Thyroid gland (tissue), 4 donors: ENCODE measurements at places on chromosomes 5 and 9. TPM values are rescaled to one million over a fixed set of nuclear protein-coding genes. Genes with fewer than 3 reads are reported as not detected.

DNA sequence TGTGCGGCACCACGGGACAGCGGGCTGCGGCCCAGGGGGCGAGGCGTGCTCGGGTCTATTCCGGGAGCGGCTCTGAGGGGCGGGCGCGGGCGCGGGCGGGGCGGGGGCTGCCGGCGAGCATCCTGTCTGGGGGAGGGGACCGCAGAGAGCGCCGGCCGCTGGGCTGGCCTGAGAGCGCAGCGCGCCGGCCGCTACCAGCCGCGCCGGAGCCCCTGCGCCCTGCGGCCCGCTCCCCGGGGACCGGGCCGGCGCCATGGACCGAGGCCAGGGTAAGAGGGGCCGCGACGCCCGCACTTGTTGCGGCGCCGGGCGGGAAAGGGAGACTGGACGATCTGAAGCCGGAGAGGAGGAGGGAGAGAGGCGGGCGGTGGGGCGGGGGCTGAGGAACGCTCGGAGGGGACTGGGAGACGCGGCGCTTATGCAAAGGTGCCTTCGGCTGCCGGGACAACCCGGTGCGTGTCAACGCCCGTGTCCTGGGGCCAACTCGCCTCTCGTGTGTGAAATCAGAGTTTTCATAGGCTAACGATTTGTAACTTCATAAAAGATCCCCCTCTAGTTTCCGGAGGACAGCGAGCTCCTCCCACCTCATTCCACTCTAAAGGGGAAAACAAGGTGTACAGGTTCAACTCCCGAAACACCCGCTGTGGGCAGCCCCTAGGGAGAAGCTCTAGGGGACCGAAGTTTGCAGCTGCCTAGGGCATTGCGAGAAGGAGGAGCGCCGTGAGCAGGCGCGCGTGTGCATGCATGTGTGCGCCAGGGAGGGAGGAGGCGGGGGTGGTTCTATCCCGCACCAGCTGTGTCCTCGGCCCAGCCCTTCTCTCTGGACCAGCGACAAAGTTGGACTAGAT lies at the start of gene AFAP1L1:
Gene AFAP1L1 (plus strand): TSS at position 144 of the 848 bp plus-strand sequence. CDS start 110 bp downstream, at position 254.
- H3K27ac ChIP-seq = peak within 1 kb of the TSS; percentile 76
- no peaks in the 10 kb centered on the region for H3K36me3 ChIP-seq
- H3K4me1 ChIP-seq = peaks cover 6% of the 10 kb centered on the region
- peak within 1 kb of the TSS; percentile 35 for H3K4me3 ChIP-seq

DNA sequence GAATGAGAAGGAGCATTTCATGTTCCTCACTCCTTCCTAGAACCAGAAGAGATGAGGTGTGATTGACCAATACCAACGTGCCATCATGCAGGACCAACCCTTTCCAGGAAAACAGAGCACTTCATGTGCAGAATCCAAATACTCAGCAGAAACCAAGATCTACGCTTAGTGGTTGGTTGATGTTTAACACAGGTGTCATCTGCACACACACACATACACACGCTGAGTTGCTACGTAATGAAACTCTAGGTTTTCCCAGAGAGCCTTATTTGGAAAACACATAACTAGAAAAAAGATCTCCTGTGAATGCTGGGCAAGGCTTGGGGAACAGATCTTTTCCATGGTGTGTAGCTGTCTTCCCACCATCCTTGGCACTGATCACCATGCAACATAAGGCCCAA lies 21.1 kb upstream of the ZNF622 start:
- H3K4me3 ChIP-seq = no peak overlapping the region
- H3K27ac ChIP-seq = no peak overlapping the region
- DNase-seq = no peak

DNA sequence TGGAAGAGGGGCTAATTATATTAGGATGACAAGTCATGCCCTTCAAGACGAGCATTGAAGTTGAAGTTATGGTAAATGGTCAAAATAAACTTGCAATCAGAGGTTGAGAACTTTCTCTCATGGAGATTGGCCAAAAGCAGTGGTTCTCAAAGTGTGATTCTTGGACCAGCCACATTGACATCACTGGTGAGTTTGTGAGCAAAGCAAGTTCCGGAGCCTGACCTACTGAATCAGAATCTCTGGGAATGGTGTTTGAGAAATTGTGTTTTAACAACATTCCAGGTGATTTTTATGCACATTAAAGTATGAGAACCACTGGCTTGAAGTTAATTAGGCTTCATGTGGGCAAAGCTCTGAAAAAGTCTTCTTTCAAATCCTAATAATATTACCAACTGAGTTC lies 403.5 kb downstream of the ZSWIM6 start:
- H3K36me3 ChIP-seq = no peaks in the 10 kb centered on the region
- no peak overlapping the region for H3K27ac ChIP-seq
- no peaks in the 10 kb centered on the region for H3K27me3 ChIP-seq
- H3K4me3 ChIP-seq = no peak overlapping the region

- no peak overlapping the region for H3K4me3 ChIP-seq
- H3K4me1 ChIP-seq = peaks cover 9% of the 10 kb centered on the region
- no peaks in the 10 kb centered on the region for H3K27me3 ChIP-seq
- H3K27ac ChIP-seq = no peak overlapping the region
- no peak for DNase-seq
- H3K36me3 ChIP-seq = no peaks in the 10 kb centered on the region
Observed at GRCh38 chr5:54469622-54470021, 14.1 kb downstream of the HSPB3 start.

DNA sequence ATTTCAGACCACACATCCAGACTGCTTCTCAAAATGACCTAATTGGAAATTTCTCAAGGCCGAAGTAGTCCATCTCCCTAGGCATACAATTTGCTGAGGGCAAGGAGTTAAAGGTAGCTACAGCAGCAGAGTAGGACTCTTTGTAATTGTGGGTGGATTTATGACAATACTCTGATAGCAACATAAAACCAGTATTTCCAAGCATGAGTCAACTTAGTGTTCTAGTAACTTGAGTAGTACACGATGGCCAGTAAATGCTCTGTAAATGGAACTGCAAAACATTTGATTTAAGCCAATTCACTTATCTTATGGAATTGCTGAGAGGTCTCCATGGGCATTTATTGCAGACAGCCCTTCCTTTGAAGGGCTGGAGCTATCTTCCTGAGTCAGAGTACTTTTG lies 352.2 kb downstream of the PLK2 start:
- no peaks in the 10 kb centered on the region for H3K27me3 ChIP-seq
- H3K27ac ChIP-seq = no peak overlapping the region
- no peaks in the 10 kb centered on the region for H3K36me3 ChIP-seq
- no peak for DNase-seq

DNA sequence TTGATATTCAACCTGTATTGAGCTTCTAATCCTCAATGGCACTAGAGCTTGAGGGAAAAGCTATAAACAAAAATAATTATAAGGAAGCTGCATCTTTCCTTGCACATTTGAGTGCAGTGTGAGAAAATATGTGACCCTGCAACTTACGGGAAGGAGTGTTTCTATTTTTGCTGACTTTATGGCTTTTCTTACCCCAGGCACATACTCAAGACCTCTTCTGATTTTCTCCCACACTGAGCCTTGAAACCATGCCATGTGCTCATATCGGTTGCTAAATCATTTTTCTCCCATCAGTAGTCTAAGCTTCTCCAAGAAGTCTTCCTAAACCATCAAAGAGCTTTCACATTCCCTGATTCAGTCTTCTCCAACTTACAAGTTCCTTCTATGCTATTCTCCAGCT lies 91.5 kb downstream of the CDH6 start:
- H3K27ac ChIP-seq = no peak overlapping the region
- H3K36me3 ChIP-seq = no peaks in the 10 kb centered on the region
- no peaks in the 10 kb centered on the region for H3K27me3 ChIP-seq
- H3K4me3 ChIP-seq = no peak overlapping the region
- peak; percentile 18 for DNase-seq
- no peaks in the 10 kb centered on the region for H3K4me1 ChIP-seq

- H3K27me3 ChIP-seq = no peaks in the 10 kb centered on the region
- no peak overlapping the region for H3K4me3 ChIP-seq
- no peaks in the 10 kb centered on the region for H3K36me3 ChIP-seq
- H3K4me1 ChIP-seq = no peaks in the 10 kb centered on the region
- no peak overlapping the region for H3K27ac ChIP-seq
Observed at GRCh38 chr9:127473932-127474331, 22.6 kb downstream of the LRSAM1 start.

DNA sequence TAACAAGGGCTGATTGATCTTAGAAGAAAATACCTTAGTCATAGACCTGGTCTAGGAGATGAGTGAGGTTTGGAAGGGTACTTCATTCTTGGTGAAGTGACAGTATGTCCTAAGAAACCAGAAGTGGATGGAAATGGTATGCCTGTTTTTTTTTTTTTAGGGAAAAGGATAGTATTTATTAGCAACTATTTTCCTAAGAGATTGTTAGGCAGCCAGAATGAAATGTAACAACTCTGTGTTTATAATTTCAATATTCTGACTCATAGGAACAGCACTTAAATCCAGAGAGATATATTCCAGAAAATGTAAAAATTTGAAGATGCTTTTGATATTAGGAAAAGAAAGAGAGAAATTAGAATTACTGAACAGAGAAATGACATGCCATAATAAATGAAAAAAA lies 21.2 kb upstream of the ARL14EPL start:
- H3K36me3 ChIP-seq = no peaks in the 10 kb centered on the region
- no peak overlapping the region for H3K4me3 ChIP-seq
- DNase-seq = no peak
- H3K27ac ChIP-seq = no peak overlapping the region
- H3K27me3 ChIP-seq = no peaks in the 10 kb centered on the region

GRCh38 chr9:21943464-21943863 lies 50.7 kb downstream of the CDKN2A start:
- H3K4me3 ChIP-seq = no peak overlapping the region
- no peak overlapping the region for H3K27ac ChIP-seq
- H3K27me3 ChIP-seq = no peaks in the 10 kb centered on the region
- no peaks in the 10 kb centered on the region for H3K4me1 ChIP-seq

DNA sequence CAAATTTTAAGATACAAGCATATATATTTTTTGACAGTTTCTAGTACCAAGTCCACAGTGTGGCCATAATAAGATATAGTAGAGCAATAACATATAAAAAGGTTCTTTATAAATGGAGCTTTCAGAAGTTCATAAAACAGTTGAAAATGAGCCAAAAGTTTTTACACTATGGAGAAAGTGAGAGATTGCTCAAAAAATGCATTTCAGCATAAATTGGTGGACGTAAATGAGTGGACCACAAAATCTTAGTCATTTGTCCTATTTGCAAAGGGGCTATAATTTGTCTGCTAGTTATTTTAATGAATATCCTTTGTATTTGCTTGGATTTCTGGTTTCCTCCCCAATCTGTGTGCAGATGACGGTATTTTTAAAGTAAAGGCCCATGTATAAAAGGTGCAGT lies 159.4 kb upstream of the DAP start:
- H3K4me1 ChIP-seq = no peaks in the 10 kb centered on the region
- H3K4me3 ChIP-seq = no peak overlapping the region
- no peak for DNase-seq
- no peak overlapping the region for H3K27ac ChIP-seq

DNA sequence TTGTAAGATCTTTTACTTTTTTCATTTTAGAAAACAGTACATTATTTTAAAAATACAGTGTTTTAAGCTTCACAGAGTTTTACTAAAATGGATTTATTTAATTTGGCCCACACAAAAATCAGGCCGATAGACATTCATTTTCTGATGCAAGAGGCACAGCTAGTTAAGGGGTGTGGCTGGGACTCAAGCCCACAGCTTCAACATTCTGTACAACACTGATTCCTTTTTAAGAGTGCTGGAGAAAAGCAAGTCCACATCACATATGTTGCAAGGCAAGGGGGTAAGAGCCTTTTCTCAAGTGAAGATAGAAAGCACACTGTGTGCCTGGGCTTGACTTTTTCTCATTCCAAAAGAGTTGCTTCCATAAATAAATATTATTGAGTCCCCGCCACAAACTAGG lies 195.9 kb downstream of the RFK start:
- no peak overlapping the region for H3K4me3 ChIP-seq
- H3K27me3 ChIP-seq = no peaks in the 10 kb centered on the region
- no peak overlapping the region for H3K27ac ChIP-seq
- no peak for DNase-seq
- no peaks in the 10 kb centered on the region for H3K4me1 ChIP-seq

GRCh38 chr5:179794171-179794570 lies 385 bp downstream of the LTC4S start:
- no peak overlapping the region for H3K4me3 ChIP-seq
- no peak for DNase-seq

DNA sequence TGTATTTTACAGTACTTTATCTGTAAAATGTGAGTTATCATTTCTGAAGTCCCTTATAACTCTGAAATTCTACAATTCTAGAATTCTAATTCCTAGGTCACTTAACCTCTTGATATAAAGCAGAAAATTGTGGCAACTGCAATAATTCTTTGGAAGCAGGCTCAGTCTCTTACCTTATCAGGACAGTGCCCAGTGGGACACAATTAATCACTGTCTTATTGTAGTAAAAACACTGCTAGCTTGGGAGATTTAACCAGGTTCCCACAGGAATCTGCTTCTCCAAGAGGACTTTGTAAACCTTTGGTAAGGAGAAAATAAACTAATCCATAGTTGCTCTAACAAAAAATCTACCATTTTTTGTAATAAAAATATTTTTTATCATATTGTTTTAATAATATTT lies 18.3 kb upstream of the SPATA9 start:
- no peaks in the 10 kb centered on the region for H3K36me3 ChIP-seq
- no peak for DNase-seq
- no peaks in the 10 kb centered on the region for H3K27me3 ChIP-seq
- no peak overlapping the region for H3K27ac ChIP-seq
- peaks cover 18% of the 10 kb centered on the region for H3K4me1 ChIP-seq

DNA sequence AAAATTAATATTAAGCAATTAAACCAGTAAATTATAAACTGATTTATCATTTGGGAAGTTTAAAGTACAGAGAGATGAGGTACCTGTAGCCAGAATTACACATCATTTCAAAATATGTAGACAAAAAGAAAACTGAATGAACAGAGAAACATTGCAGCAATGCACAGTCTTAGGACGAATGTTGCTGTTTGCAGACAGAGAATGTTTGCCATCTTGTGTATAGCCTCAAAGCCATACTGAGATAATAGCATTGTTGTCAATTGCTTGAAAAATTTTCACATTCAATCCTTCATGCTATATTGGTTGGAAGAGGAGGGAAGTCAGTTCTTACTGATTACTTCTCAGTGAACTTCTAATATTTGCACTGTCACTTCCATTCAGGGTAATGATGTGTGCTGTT lies 326.2 kb downstream of the PRR16 start:
- no peaks in the 10 kb centered on the region for H3K27me3 ChIP-seq

DNA sequence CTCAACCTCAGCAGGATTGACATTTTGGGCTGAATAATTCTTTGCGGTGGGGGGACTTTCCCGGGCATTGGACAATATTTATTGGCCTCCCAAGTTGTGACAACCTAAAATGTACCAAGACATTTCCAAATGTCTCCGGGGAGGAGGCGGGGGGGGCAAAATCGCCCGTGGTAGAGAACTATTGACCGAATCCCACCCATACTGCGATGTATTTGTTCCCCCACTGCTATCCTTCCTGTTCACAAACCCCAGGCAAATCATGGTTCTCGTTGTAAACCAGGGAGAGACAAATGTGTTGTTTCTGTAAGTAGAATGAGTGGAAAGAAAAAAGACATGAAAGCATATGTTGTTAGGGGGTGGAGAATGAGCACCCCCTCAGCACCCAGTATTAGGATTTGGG lies 141.9 kb downstream of the PSAT1 start:
- no peak overlapping the region for H3K4me3 ChIP-seq
- DNase-seq = no peak
- H3K4me1 ChIP-seq = no peaks in the 10 kb centered on the region
- H3K27me3 ChIP-seq = no peaks in the 10 kb centered on the region
- H3K27ac ChIP-seq = no peak overlapping the region

The CDX1 gene
- not detected for total RNA-seq

The TMEFF1 gene
- total RNA-seq = 10.4 TPM

The NUTM2F gene
- total RNA-seq = not detected

The LCN12 gene
- 24.3 TPM for total RNA-seq

The ARL14EPL gene
- total RNA-seq = not detected
